ENCODE measurements at places on chromosomes 1 and 21. TPM values are rescaled to one million over a fixed set of nuclear protein-coding genes. Genes with fewer than 3 reads are reported as not detected.

C1orf159 gene
- polyA plus RNA-seq: 18.8 TPM

CHI3L1 gene
- 0.43 TPM for polyA plus RNA-seq

UBAP2L gene
- polyA plus RNA-seq: 40.1 TPM

AMY1A gene
- not detected for polyA plus RNA-seq

S100A14 gene
- not detected for polyA plus RNA-seq

TFAP2E gene
- 2.2 TPM for polyA plus RNA-seq

TEDDM1 gene
- polyA plus RNA-seq: not detected

ADARB1 gene
- 1.0 TPM for polyA plus RNA-seq

IGFN1 gene
- polyA plus RNA-seq: not detected

OLFML3 gene
- polyA plus RNA-seq: not detected

OPRD1 gene
- polyA plus RNA-seq: not detected

HEYL gene
- 0.13 TPM for polyA plus RNA-seq

RIIAD1 gene
- not detected for polyA plus RNA-seq

IRF6 gene
- polyA plus RNA-seq: 0.13 TPM

OPTC gene
- not detected for polyA plus RNA-seq

KCNJ9 gene
- not detected for polyA plus RNA-seq

HUNK gene
- not detected for polyA plus RNA-seq

Data from CD14-positive monocyte (primary cell).